ENCODE measurements at places on chromosomes 6 and 20.
A peak's percentile ranks its signal among the peaks of the same experiment; 100 is the strongest.

- DNase-seq, result no peak
Measured at GRCh38 chr20:50903353-50904051, 27.7 kb downstream of the ADNP start.

- no peak for DNase-seq
Measured at GRCh38 chr20:3040086-3040485, 3.3 kb upstream of the GNRH2 start.

DNA sequence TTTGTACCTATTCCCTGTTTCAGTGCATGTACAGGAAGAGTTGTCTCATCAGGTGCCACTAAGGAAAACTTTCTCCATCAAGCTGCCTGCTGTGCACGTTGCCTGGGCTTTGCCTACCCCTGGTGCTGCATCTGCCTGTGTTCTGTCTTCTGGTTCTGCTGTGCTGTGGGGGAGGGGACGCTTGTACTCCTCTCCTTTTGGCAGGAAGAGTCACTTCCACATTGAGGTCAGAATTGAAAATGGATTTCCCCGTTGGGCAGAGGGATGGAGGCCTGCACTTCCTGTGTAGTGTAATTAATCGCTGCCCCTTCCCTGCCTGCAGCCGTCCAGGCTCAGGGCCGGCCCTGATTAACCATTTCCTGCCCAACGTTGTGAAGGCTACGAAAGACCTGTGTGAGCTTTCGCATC, 153.3 kb downstream of the SCML4 start:
- no peak for DNase-seq

GRCh38 chr6:44704240-44705150, 317.0 kb downstream of the CDC5L start:
- DNase-seq, result no peak

DNA sequence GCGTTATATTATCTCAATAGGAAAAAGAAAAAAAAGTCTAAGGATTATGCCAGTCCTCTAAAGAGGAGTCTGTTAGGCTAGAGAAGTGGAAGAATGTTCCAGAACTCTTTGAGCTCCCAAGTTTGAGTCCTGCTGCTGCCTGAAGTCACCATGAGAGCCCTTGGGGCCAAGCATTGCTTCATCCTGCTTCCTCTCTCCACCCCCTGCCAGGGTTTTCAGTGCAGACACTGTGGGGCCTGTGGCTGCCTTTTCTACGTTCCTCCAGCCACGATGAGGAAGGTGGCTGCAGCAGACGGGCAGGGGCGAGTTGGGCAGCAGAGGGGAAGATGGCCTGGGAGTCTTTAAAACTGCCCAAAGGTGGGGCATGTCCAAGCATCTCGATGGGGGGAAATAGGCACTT, 214.4 kb upstream of the KCNG1 start:
- DNase-seq, result no peak

- no peak for DNase-seq
Measured at GRCh38 chr6:52482903-52483670, 62.9 kb downstream of the EFHC1 start.

- DNase-seq, result no peak
Measured at GRCh38 chr6:138882369-138883017, 86.6 kb downstream of the ECT2L start.

GRCh38 chr6:105107207-105107606, 72.6 kb downstream of the POPDC3 start:
- DNase-seq, result no peak

GRCh38 chr6:71979911-71980310, 93.6 kb downstream of the RIMS1 start:
- no peak for DNase-seq

DNA sequence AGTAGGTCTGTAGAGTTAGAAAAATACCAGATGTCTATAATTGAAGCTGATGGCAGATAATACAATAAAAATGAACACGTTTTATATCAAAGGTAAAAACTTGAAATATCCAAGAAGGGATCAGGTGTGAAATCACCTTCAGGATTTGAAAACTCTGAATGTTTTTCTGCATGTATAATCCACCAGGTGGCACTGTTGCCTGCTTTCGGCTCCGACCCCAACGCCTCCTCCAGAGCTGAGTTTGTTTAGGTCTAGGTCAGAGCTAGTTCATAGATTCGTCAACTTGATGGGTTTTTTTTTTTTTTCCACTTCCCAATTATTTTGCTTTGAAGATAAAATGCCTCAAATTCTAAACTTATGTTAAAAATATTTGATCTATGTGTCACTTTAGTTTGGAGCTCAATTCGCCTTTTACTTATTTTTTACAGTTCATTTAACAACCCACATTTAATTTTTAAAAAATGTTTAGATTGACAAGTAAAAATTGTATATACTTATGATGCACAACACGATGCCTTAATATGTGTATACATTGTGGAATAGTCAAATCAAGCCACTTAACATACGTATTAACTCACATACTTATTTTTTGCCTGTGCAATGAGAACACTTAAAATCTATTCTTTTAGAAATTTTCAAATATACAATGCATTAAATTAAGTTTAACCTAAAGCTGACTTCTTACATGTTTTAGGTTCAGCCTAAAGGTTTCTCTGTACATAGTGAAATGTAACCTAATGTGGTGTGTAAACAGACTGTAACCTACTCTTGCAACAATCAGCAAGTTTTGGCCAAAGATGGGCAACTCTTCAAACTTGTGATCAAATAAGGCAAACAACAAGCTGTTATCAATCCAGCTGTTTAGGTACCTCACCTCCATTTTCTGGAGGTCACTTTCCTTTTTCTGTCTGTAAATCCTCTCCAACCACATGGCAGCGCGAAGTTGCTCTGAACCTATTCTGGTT, 39.4 kb upstream of the ENPP4 start:
- peak; percentile 9 for DNase-seq

- no peak for DNase-seq
Measured at GRCh38 chr20:2956480-2956879, 83.2 kb downstream of the PTPRA start.

DNA sequence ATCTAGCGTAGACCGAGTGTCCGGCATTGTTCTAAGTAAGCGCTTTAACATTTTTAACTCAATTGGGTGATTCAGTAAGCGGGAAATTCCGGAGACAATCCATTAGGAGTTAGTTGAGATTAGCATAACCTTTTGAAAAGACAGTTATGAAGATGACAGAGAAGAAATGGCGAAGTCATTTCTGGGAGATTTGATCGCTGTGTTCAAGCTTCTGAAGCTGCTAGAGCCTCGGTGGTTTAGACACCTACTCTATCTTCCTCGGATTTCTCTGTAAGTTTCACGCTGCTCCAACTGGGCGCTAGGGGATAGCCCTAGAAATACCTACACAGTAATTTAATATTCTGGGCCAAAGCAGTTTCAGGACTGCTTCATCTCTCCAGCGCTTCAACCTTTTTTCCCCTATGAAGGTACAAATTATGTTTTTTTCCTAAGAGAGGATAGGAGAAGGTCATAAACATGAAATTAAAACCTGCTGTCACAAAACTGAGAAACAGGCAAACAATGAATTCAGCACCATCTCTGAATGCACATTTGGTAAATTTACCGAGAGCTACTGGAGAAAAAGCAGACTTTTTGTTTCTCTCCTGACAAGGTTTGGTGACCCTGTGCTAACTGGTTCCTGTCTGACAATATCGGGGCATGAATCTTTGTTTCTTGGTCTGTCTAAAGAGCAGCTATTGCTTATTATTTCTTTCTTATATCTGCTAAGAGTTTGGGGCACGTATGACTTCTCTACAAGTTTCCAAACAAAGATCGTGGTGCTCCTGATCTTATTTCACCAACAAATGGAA, 22.4 kb downstream of the ZNF311 start:
- no peak for DNase-seq

DNA sequence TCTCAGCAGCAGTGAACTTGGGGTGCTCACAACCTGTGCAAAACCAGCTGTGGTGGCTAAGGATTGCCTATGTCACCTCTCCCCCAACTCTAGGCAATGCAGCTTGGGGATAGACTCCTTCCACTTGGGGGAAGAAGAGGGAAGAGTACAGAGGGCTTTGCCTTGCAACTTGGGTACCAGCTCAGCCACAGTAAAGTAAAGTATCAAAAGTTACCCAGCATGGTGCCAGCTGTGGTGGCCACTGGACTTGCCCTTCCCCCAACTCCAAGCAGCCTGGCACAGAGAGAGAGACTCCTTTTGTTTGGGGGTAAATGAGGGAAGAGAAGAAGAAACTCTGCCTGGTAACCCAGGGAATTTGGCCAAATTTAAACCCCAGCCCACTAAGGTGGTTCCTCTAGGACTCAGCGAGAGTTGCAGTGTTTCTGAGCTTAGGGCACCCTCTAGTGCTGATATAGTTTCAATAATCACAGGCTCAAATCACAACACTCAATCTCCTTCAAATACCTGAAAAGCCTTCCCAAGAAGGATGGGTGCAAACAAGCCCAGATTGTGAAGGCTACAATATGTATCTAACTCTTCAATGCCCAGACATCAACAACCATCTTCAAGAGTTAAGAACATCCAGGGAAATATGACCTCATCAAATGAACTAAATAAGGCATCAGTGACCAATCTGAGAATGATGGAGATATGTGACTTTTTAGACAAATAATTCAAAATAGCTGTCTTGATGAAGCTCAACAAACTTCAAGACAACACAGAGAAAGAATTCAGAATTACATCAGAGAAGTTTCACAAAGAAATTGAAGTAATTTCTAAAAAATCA, 7.6 kb upstream of the DEFB129 start:
- DNase-seq, result no peak

- no peak for DNase-seq
Measured at GRCh38 chr6:63561288-63561687, 11.0 kb upstream of the LOC128125822 start.

DNA sequence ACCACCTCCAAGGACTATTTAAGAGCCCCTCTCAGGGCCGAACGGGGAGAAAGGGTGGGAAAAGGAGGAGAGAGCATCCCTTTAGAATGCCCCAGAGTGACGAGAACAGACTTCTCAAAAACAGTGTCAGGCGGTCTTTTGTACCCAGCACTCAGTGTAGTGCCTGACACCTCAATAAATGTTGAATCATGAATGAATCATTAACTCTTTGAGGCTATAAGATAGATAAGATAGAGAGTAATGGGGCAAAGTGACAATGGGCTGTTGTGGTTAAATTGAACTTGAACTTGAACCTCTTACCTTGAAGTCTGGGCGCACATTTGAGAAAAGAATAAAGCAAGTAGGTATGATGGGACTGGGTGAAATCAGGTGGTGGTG, 7.4 kb downstream of the TCF21 start:
- DNase-seq, result no peak

DNA sequence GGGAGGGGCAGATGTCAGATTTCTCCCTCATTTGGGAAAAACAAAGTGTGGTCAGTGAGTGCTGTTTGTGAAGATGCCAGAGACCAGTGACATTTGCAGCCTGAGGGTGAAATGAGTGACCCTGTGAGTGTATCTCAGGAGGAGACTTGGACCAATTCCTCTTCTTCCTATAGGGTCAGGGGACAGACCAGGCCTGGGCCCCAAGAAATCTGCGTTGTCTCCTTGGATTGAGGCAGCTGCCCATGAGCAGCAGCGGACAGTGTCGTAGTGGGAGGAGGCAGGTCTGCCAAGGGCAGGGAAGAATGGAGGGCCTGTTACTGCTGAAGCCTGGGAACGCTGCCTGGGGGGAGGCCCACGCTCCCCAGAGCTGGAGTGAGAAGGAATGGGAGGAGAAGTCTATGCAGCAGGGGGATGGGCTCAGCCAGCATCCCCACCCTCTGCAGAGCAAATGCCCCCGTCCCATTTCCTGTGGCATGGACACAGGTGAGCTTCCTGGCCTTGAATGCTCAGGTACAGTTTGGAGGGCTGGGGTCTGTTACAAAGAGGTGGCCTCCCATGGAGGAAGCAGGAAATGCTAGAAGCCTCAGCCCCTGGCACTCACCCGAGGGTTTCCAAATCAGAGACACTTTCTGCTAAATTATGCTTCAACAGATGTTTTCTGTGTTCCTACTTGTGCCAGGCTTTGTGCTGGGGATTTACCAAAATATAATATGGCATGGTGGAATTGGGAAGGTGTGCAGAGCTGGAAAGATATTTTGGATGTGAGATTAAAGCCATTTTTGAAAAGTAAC, 29.8 kb downstream of the DAAM2 start:
- no peak for DNase-seq

DNA sequence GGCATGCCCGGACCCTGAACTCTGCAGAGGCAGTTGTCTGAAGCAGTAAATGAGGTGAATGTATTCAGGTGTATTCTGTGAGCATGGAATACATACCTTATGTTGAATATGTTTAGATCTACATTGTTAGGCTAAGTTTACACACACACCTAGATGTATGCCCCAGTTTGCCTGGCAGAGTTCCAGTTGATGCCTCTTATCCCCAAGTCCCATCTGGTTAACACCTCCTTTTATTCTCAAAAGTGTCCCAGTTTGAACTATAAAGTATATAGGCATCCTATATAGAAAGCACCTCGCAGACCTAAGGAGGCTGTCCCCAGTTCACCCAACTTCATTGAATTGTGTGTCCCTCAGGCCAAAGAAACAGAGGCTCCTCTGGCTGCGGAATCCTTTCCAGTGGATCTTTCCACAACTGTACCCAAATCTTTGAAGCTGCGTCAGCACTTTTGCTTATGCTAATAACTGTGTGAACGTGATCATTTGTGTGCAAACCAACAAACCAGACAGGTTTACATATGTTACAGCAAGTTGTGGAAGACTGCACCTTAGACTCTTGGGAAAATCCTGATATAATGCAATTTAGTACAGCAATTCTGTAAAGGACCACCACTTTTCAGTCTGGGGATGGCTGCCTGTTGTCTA, 4.8 kb upstream of the DHX35 start:
- no peak for DNase-seq

DNA sequence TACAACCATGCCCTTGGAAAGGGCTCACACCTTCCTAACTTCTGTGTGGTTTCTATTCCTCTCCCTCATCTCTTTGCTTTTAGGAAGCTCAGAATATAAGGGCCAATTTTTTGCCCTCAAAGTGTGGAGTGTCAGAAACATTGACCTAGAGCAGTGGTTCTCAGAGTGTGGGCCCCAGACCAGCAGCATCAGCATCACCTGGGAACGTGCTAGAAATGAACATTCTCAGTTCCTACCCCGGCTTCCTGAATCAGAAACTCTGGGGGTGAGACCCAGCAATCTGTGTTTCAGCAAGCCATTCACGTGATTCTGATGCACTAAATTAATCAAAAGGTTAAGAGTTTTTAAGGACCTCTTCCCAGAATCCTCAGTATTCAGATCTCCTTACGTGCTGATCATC, 47.9 kb upstream of the IL17A start:
- DNase-seq, result no peak

- no peak for DNase-seq
Measured at GRCh38 chr6:2314641-2315040, 69.2 kb upstream of the GMDS start.

DNA sequence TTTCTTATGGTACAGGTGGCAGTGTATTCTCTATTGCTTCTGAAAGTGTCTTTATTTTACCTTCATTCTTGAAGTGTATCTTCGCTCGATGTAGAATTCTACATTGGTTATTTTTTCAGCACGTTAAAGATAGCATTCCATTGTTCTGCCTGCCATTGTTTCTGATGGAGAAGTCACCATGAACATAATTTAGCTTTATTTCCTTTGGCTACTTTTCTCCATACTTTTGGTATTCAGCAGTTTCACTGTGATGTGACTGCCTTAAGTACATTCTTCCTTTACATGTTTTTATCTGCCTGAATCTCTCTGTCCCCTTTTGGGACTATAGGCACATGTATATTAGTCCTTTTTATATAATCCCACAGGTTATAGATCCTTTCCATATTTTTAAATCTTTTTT, 19.0 kb downstream of the ZNF133 start:
- no peak for DNase-seq

Measured in NCI-H1092 (cell line).